Hepatic stellate cell (primary cell): ENCODE measurements at places on chromosomes 7 and 10.

GRCh38 chr10:35642793-35643114 is 658 bp upstream of the FZD8 start:
- DNase-seq: no peak

GRCh38 chr7:48548667-48549066 is 375.7 kb upstream of the CDC14C start:
- DNase-seq: no peak

- no peak for DNase-seq
Observed at GRCh38 chr10:12849319-12850181, 152.0 kb downstream of the CCDC3 start.

DNA sequence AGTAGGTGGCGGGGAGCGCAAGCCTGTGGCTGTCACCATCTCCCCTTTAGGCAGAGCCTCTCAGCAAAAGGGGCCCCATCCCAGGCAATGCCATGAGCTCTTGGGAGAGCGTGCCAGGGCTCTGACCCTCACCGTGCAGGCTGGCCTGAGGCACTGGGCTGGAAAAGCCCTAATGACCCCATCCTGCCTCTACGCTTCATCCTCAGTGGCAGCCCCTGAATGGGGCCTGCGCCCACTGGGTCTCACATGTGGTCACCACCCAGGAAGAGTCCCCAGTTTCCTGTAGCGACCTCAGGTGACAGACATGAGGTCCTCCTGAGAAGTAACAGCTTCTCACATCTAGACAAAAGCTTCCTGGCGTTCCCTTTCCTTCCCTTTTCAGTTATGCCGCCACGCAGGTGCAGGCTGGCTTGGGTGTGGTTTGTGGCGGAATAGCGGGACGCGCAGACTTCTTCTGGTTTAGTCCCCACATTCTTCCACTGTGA is 59.2 kb downstream of the CLEC2L start:
- DNase-seq: no peak

DNA sequence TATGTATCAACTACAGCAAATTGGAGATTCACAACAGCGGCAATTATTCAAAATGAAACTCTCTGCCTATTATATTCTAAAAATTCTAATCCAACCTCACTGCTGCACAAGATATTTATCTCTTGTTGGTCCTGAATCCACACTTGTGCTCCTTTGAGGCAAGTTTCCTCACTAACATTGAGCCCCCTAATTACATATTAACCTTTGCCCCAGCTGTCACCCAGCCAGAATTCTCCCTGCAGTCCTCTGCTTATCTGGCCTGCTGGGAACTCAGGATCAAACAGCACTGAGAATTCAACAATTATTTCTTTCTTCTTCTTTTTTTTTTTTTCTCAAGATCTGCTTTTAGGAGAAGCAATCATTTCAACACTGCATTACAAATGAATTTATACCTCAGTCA is 21.5 kb upstream of the PLAC9 start:
- no peak for DNase-seq

DNA sequence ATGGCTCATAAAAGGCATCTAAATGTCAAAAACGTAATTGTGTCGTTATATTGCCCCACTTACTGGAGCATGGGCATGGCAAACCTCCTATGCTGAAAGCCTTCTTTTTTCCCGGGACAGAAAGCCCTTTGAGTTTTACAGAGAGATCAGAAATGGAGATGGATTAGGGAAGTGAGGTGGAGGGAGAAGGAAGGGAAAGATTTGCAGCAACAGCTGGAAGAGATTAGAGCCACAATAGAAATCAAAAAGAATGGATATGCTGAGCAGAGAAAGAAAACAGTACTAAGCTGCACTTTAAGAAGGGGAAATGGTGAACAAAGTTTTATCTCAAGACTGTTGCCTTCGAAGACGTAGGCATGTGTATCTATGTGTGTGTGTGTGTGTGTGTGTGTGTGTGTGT is 97.2 kb upstream of the PCGF5 start:
- no peak for DNase-seq

- no peak for DNase-seq
Observed at GRCh38 chr7:147997636-147998035, 592.9 kb upstream of the C7orf33 start.

- peak; percentile 35 for DNase-seq
Observed at GRCh38 chr7:30173058-30173897, 38.5 kb downstream of the MTURN start.

DNA sequence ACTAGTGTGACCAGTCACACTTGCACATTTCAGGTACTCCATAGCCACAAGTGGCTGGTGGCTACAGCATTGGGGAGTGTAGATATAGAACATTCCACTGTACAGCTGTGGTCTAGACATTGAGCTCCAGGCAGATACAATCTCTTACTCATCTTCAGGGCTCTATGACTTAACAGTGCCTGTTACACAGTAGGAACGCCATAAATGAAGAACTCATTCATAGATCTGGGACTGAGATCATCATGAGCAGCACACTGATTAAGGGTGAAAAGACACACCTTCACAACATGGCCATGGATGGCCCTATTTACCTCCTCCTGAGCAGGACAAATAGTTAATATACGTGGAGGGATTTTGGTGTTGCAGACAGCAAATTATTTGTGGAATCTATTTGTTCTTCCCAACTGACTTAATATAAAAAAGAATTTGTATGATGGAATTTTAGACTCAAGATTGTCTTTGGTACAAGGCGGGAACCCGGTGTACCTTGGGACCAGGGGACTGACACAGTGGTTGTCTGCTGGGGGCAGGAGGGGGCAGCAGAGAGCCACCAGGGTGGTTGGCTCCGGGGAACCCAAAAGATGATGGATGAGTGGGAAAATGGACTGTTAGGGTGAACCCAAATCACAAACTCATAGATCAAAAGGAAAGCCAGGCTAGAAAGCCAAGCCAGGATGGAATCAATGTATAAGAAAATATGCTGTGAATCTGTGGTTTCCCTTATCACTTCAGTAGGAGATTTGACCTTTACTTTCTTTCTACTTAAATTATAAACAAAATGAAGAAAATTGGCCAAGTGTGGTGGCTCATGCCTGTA is 24.3 kb upstream of the CPA2 start:
- DNase-seq: peak; percentile 56
